DND-41 (cell line): ENCODE measurements at places on chromosomes 12 and 14.

- no peak for DNase-seq
These were observed 42.1 kb downstream of the SCARB1 start for GRCh38 chr12:124821252-124822200.

DNA sequence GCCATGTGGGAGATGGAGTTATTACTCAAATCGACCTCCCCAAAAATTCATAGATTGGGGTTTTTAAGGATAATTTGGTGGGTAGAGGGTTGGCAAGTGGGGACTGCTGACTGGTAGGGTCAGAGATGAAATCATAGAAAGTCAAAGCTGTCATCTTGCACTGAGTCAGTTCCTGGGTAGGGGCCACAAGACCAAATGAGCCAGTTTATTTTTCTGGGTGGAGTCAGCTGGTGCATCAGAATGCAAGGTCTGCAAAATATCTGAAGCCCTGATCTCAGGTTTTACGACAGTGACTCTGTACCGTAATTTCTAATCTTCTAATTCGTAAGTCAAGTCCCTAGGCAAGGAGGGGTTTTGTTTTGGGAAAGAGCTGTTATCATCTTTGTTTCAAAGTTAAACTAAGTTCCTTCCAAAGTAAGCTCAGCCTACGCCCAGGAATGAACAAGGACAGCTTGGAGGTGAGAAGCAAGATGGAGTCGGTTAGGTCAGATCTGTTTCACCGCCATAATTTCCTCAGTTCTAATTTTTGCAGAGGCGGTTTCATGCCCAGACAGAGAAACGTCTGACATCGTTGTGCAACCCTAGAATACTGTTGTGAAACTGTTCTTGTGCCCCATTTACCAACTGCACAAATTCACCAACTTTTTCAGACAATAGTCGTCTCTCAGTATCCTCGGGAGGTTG, 104.5 kb upstream of the SFSWAP start:
- no peak for DNase-seq

GRCh38 chr14:47022721-47023120, 371.1 kb upstream of the RPL10L start:
- DNase-seq: no peak

DNA sequence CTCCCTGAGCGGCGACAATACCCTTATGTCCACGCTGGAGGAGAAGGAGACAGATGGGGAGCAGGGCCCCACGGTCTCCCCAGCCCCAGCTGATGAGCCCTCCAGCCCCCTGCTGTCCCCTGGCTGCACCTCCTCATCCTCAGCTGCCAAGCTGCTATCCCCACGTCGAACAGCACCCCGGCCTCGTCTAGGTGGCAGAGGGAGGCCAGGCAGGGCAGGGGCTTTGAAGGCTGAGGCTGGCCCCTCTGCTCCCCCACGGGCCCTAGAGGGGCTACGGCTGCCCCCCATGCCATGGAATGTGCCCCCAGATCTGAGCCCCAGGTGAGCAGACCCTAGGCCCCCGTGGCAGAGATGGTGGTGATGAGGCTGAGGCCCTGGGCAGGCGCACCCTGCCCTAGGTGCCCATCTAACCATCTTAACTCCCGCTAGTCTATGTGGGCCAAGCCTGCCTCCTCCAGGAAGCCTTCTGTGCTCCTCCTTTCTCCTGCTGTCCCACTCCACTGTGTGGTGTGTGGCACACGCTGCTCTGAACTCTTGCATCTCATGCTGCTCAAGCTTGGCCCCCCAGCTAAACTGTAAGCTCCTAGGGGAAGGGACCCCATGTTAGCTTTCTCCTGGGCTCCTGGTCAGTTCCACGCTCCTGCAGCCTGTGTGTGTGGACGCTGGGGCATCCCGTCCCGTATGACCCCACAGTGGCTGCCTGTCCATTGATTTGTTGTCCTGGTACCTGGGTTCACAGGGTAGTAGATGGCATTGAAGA, 12.1 kb downstream of the MCRS1 start:
- DNase-seq: no peak

DNA sequence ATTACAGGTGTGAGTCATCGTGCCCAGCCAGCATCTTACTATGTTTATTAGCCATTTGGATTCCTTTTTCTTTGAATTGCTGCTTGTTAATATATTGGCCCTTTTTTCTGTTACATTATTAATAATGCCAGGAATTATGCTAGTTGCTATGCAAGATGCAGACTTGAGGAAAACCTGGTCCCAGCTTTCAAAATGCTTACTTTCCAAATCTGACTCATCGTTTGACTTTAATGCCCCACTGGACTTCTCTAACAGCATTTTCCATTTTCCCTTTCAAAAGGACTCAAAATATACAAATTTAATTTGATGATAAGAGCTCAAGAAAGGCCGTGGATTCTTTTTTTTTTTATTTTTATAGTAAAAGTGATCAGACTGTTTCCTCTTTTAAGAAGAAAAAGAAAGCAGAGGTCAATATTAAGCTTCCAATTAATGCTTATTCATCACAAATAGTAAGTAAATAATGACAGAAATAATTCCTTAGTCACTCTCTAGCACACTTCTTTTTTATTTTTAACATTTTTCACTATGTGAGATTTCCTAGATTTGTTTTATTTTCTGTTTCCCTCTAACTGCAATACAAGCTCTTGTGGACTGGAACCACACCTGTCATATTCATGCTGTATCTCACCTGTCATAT, 146.1 kb upstream of the FGD4 start:
- DNase-seq: no peak

- no peak for DNase-seq
These were observed 344.2 kb downstream of the ATP23 start for GRCh38 chr12:58285551-58285950.

DNA sequence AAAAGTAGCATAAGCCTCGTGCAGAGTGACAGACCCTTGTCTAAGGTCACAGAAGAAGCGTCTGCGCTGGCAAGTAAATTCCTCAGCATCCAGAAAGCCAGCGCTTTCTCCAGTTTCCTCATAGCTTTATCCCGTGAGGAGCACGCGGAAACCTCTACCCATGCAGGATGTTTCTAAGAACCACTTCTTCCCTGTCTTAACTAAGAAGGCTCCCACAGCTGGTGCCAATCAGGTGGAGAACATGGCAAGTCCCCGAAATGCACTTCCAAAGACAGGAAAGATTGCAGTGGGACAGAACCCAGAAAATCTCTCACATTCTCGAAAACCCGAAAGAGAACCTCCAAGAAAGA, 968 bp upstream of the ARID4A start:
- no peak for DNase-seq

- DNase-seq: no peak
These were observed 376.0 kb downstream of the C12orf75 start for GRCh38 chr12:105706321-105706972.

GRCh38 chr12:99066726-99067125, 421.6 kb downstream of the APAF1 start:
- no peak for DNase-seq

GRCh38 chr14:32491416-32492016, 162.4 kb downstream of the AKAP6 start:
- DNase-seq: no peak

DNA sequence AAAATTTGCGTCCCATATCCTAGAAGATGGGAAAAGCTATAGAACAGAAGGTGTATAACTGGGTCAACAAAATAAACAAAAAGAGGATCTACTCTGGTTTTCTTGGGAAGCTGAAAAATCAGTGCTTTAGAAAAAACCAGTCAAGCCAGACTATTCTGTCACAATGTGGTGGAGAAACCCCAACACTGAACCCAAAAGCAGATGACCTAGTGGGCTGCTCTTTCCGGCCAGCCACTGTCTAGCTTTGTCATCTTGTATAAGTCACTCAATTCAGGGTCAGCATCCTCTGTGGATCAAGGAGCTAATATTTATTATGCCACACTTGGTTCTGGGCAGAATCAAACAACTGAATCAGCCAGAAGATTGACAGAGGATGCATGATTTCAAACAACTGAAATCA, 26.6 kb upstream of the TMCC3 start:
- DNase-seq: no peak
